ENCODE measurements at places on chromosomes 11 and 22. TPM values are rescaled to one million over a fixed set of nuclear protein-coding genes. Genes with fewer than 3 reads are reported as not detected.

Gene MRPL48
- total RNA-seq: 30.8 TPM

Gene B3GAT3
- 16.0 TPM for total RNA-seq

Gene TRIM48
- total RNA-seq: not detected

Gene DEFB131B
- total RNA-seq: not detected

Gene UBE2L3
- total RNA-seq: 46.2 TPM

Gene TSGA10IP
- total RNA-seq: not detected

Gene KCNK4
- not detected for total RNA-seq

Gene UPK2
- total RNA-seq: not detected

Gene MB
- 7,641 TPM for total RNA-seq

Gene TEX54
- total RNA-seq: not detected

Gene RAG2
- total RNA-seq: not detected

Gene FUT4
- 2.4 TPM for total RNA-seq

Gene CWF19L2
- total RNA-seq: 7.5 TPM

Gene MUC2
- total RNA-seq: 0.03 TPM

Gene OR4A16
- total RNA-seq: not detected

Gene OR4S1
- not detected for total RNA-seq

Gene DGCR6
- total RNA-seq: 7.6 TPM

Gene FADD
- total RNA-seq: 8.6 TPM
